GM12891 (cell line): ENCODE measurements at places on chromosomes 2 and 18.

GRCh38 chr2:219561179-219562048 lies 9.9 kb downstream of the OBSL1 start:
- no peak for DNase-seq

DNA sequence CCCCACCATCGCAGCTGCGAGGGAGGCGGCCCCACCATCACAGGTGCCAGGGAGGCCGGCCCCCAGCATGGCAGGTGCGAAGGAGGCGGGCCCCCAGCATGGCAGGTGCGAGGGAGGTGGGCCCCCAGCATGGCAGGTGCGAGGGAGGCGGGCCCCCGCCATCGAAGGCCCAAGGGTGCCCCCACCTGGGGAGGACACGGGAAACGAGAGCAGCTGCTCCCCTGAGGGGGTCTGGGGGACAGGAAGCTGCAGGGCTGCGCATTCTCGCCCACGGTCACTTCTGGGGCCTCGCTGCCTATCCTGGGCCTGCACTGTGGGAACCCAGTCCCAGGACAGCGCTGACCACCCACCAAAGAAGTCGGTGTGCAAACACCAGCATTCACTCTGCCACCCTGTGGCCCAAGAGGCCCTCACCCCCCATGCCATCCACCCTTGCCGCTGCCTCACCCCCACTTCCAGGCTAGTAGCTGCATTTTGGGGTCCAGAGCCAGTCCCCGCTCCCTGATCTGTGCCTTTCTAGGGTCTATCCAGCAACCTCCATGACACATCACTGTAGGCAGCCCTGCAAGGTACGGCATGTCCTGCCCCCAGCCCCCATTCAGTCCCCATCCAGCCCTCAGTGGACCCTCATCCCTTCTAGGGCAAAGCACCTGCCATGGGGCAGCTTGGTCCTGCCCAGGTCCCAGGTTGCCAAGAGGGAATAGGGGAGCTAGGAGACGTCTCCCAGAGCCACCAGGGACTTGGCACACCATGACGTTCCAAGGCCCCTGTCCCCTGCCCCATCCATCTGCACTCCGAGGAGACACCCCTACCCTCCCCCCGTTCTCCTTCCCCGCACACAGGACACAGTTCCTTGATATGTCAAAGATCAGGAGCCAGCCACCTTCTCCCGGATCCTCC lies 24.0 kb upstream of the GPC1 start:
- DNase-seq, result no peak

DNA sequence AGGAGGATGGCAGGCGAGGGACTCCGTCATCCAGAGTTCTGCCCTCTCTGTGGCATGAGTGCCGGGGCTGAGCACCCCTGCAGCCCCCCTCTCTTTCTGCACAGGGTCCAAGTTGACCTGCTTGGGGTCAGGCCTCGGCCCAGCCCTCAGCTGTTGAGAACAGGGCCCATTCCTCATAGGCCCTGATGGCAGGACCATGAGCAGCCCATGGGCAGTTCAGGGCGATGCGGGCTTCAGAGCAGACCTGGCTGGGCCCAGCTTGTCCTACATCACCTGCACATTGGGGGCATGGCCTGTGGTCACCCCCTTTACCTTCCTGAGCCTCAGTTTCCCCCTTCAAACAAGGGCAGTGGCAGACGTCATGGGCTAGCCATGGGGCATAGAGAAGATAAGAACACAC lies 238.1 kb downstream of the SEPTIN10 start:
- DNase-seq, result no peak

DNA sequence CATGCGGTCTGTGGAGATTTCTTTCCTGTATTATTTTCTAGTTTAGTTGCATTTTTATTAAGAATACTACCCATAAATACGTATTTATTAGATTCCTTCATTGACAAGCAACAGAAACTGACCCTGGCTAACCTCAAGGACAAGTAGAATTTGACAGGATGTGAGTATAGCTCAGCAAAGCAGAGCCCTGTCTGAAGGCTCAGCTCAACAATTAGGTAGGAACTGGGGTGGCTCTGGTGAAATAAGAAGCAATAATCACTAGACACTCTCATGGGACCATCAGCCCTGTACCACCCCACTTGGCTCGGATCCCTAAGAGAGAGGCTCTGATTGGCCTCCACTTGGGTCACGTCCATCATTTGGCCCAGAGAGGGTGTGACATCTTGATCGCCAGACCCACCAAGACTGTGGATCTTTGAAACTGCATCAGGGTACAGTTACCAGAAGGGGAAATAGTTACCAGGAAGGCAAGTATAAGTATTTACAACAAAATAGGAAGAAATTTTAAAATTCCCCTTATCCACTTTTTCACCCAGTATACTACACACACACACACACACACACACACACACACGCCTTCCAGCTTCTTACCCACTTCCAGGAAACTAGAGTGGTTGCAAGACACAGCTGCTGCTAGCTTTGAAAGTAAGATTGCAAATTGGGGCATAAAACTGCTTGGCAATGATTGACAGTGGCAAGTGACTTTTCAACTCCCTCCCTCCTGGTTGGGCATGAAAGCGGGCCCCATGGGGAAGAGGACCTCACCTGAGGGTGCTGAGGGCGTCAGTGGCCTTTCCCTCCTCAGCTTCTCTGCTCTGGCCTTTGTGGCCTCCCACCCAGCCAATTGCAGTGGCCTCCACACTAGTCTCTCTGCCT lies 41.8 kb downstream of the KCTD18 start:
- no peak for DNase-seq

GRCh38 chr2:58407487-58407886 lies 166.4 kb upstream of the FANCL start:
- DNase-seq, result no peak
